Lung microvascular endothelial cell (primary cell): ENCODE measurements at places on chromosomes 3 and 15.

DNA sequence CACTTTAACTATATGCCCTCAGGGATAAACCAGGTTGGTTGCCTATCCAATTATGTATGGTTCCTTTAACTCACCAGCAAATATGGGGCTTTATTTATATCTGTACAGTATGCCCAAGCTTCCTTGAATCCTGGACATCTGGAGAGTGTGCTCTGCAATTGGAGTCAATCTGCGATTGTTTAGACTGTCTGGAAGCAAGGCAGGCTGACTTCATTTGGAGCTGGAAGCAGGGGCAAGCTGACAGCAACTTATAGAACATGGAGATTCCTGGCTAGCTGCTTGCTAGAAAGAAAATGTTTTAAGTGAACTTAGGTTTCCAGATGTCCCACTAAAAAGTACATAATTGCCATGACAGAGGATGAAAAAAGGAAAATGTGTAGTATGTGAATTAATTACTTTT lies 63.7 kb upstream of the TPRG1 start:
- DNase-seq, result no peak

DNA sequence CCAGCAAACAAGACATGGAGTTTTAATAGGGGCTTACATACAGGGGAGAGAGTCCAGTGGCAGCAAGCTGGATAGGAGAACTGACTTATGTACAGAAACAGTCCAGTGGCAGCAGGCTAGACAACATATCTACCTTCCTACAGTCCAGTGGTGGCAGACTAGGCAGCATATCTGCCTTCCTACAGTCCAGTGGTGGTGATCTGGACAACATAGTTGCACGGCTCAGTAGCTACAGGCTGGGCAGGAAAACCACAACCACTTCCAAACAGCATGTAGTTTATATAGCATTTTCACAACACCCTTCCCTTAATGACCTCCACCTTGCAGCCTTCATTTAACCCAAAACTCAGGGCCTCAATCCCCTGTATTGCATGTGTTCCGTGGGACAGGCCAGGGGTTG lies 181.3 kb upstream of the EIF1B start:
- no peak for DNase-seq

DNA sequence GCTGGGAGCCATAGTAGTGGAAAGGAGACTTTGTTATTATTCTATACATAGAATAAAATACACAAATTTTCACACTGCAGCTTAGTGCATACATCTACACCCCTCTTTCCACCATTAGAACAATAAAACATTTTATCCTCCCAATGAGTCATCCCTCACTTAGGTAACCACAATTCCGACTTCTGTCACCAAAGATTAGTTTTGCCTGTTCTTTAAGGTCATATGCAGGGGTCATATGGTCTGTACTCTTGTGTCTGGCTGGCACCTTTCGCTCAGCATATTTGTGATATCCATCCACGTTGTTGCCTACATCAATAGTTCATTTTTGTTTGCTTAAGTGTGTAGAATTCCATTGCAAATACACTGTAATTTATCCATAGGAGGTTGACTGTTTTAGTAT lies 399.4 kb downstream of the SHQ1 start:
- no peak for DNase-seq

GRCh38 chr3:31704591-31705179 lies 172.0 kb downstream of the STT3B start:
- DNase-seq, result peak; percentile 81

DNA sequence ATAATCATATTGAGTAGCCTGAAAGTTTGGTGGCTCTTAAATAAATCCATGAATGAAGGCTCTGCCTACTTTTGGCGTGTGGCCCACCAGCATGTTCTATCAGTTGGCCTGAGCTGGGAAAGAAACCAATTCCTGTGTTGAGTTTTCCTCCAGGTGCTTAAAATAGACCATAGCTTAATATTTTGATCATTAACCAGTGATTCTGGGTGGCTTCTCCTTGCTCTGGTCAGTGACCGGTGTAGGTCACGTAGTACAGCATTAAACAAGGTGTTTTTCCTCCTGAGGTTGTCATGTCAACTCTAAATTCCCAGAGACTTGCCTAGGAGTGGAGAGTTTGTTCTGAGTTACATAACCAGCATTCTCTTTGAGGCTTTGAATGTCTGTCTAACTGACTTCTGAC lies 1.3 kb downstream of the HHLA2 start:
- DNase-seq, result peak; percentile 41

DNA sequence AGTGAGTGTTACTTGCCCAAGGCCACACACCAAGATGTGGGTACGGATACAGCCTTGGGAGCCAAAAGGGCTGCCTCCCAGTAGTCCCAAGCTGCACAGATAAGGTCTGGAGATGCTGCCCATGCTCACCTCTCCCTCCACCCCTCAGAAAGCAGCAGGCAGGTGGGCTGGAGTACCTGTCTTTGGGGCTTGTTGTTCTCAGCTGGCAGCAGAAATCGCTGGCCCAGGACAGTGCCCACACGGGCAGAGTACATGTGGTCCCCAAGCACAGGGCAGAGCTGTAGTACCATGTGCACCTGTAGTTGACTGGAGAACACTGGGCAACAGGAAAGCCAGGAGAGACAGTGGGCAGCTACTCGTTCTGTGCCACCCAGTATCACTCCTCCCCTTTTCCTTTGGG lies 5.0 kb downstream of the RPUSD3 start:
- DNase-seq, result no peak

DNA sequence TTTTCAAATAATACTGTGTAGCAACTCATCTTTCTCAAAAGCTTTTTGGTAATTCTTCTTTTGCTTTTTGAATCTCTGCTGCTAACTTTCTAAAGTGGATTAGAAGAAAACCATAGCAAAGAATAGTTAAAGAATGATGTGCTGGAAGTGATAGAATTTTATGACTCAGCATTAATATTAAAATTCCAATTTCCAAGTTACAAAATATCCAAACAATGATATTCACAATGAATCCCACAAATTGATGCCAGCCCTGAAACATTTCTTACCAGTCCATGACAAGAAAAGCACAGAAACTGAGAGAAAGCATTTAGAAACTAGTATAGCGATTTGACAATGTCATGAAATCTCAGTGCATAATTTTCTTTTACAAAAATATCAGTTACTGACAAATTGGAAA lies 482.2 kb downstream of the RBMS3 start:
- DNase-seq, result no peak

GRCh38 chr15:82178061-82178460 lies 84.5 kb downstream of the EFL1 start:
- no peak for DNase-seq

- DNase-seq, result no peak
These were observed 427.1 kb upstream of the FRG2C start for GRCh38 chr3:75237053-75237452.

GRCh38 chr15:95051861-95052260 lies 820.5 kb downstream of the MCTP2 start:
- DNase-seq, result no peak
